ENCODE measurements at places on chromosomes 7 and 10. TPM values are rescaled to one million over a fixed set of nuclear protein-coding genes. Genes with fewer than 3 reads are reported as not detected.

- no peaks in the 10 kb centered on the region for H3K36me3 ChIP-seq
- no peaks in the 10 kb centered on the region for H3K27me3 ChIP-seq
- no peak overlapping the region for H3K27ac ChIP-seq
- no peaks in the 10 kb centered on the region for H3K4me1 ChIP-seq
- no peak overlapping the region for H3K4me3 ChIP-seq
- no peak for DNase-seq
Measured at GRCh38 chr10:84938117-84938905, 609.9 kb downstream of the CCSER2 start.

DNA sequence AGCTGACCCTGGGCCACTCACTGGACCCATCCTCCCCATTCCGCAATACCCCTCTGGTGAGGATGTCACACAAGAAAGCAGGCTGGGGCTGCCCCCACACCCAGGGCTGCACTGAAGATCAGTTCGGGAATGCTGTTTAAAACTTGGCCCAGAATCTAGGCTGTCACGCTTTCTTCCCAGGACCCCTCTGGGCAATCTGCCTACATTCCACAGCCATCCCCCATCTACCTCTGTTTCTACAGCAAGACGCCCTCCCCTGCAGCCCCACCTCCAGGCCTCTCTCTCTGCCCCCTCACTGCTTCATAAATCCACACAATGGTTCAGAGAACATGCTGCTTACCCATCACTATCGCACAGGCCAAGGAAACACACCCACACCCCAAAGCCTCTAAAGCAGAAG, 36.1 kb downstream of the XPNPEP1 start:
- no peak for DNase-seq
- H3K27me3 ChIP-seq: no peaks in the 10 kb centered on the region
- no peak overlapping the region for H3K27ac ChIP-seq
- no peaks in the 10 kb centered on the region for H3K4me1 ChIP-seq
- no peak overlapping the region for H3K4me3 ChIP-seq

DNA sequence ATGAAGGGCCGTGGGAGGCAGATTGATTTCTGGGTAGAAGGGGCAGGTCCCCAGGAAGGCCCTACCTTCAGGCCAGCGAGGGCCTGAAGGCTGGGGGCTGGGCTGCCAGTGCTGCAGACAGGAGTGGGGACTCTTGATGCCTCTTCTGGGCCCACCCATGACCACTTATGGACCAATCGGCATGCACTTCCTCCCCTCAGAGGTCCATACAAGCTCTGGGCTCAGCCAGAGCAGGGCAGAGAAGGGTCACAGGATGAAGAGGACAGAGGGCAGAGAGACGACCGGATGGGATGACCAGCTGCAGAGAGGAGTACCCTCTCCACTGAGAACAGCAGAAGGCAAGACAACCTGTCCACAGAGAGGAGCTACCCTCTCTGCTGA, 120.1 kb downstream of the DYNC2I1 start:
- DNase-seq: no peak
- no peaks in the 10 kb centered on the region for H3K36me3 ChIP-seq
- no peaks in the 10 kb centered on the region for H3K4me1 ChIP-seq
- no peak overlapping the region for H3K27ac ChIP-seq

The IL2RA gene
- 0.22 TPM for total RNA-seq

DNA sequence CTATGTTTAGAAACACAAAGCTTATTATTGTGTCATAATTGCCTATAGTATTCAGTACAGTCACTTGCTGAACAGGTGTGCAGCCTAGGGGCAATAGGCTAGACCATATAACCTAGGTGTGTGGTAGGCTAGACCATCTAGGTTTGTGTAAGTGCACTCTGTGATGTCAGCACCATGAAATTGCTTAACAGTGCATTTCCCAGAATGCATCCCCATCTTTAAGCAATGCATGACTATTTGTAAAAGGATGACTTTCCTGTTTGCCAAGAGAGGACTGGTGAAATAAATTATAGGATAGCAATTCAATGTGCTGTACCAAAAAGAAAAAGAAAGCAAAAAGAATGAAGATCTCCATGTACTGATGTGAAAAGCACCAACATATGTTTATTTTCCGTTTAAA, 288.7 kb upstream of the AUTS2 start:
- no peaks in the 10 kb centered on the region for H3K27me3 ChIP-seq
- no peaks in the 10 kb centered on the region for H3K4me1 ChIP-seq
- no peaks in the 10 kb centered on the region for H3K36me3 ChIP-seq
- DNase-seq: no peak
- H3K4me3 ChIP-seq: no peak overlapping the region
- H3K27ac ChIP-seq: no peak overlapping the region

- no peaks in the 10 kb centered on the region for H3K27me3 ChIP-seq
- H3K4me3 ChIP-seq: no peak overlapping the region
- H3K4me1 ChIP-seq: no peaks in the 10 kb centered on the region
Measured at GRCh38 chr10:94355841-94356240, 6.9 kb downstream of the NOC3L start.

DNA sequence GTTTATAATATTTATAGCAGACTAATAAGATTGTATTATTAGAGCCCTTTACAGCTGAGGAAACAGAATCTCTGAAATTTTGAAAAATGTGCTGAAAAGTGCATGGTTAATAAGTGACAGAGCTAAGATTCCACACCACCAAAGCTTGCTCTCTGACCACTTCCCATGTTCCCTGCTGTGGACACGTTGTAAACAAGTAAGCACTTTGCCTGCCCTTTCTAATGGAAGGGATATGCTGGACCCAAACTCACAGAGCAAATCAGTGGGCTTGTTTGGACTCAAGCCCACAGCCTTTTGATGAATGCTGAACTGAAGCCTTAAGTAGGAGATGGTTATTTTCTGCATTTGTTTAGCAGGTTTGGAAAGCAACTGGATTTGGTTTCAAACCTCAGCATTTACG, 214.0 kb upstream of the TMEM72 start:
- no peaks in the 10 kb centered on the region for H3K4me1 ChIP-seq
- no peak overlapping the region for H3K4me3 ChIP-seq
- no peak overlapping the region for H3K27ac ChIP-seq
- no peaks in the 10 kb centered on the region for H3K36me3 ChIP-seq
- no peaks in the 10 kb centered on the region for H3K27me3 ChIP-seq

The DLX5 gene
- not detected for total RNA-seq

DNA sequence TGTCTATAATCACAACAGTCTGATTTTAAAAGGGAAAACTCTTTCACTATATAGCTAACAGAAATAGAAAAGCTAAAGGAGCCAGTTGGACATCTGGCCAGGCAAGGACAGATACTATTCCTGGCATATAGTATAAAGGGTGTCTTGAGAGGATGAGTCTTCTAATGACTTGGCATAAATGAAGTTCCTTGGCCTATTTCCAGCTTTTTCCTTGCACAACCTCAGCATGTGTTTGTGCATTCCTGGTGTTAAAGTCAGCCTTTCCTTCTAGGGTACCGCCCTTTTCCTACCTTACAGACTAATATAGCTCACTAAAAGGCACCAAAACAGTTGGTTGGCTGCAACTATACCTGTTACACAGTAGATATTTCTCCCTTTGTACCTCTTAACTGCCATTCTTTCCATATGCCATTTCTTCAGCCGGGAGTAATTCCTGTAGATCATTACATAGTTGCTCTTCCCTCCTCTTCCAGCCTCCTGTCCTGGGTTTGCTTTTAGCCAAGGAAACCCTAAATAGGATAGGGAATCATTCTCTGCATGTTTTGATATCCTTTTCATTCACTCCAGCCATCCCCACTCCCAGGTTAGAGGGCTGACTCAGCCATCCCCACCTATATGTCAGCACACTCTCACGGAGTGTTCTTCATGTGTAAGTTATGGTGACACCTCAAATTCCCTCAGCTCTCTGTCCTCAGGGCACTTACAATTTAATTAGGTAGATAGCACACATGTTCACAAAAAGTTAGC, 102.1 kb upstream of the MDFIC start:
- no peak overlapping the region for H3K4me3 ChIP-seq
- H3K27ac ChIP-seq: no peak overlapping the region
- H3K4me1 ChIP-seq: no peaks in the 10 kb centered on the region

The GIMAP7 gene
- 9.1 TPM for total RNA-seq

All from right lobe of liver (tissue), 6 donors.